Muscle of leg (tissue), 16 donors: ENCODE measurements at places on chromosomes 5 and 9.

GRCh38 chr9:26935847-26936246 is 11.2 kb downstream of the PLAA start:
- no peak for DNase-seq

DNA sequence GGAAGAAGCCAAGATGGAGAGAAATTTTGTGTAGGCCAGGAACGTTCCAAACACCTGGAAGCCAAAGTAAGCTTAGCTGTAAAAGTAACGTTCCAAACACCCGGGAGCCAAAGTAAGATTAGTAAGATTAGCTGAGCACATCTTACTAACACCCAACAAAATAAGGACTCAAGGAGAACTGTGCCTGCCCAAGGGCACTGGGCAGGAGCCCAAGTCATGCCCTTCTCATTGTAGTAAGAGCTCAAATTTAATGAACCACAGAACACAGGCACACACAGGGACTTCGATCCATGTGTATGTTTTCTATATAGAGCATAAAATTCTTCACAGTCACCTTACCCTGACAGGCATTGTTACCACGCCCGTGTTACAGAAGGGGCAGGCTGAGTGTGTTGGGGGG is 36.1 kb upstream of the NXNL2 start:
- no peak for DNase-seq

GRCh38 chr9:98584059-98584458 is 124.7 kb downstream of the GABBR2 start:
- no peak for DNase-seq

GRCh38 chr9:7228726-7229125 is 471.0 kb downstream of the KDM4C start:
- DNase-seq: no peak

DNA sequence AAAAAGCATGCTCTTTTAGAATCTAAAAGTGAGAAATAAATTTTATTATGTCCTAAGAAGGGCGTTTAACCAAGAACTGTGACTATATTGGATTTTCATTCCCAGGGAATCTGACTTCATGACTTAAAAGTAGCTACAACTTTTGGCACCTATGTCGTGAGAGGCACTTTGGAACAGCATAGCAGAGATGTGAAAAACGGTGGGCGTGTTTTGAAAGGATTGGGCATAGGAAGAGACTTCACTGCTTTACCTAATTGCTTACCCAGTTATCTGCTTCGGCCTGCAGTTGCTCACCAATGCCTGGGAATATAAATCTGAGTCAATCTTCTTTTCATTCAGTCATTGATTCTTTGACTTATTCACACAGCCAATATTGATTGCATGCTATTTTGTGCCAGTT is 363.4 kb downstream of the DNAH5 start:
- peak; percentile 48 for DNase-seq
